Activated CD4-positive, alpha-beta T cell treated with anti-CD3 and anti-CD28 coated beads, Interleukin-2, amount 50 U/mL, for 16 hours (primary cell): ENCODE measurements at places on chromosomes 5 and 9.

DNA sequence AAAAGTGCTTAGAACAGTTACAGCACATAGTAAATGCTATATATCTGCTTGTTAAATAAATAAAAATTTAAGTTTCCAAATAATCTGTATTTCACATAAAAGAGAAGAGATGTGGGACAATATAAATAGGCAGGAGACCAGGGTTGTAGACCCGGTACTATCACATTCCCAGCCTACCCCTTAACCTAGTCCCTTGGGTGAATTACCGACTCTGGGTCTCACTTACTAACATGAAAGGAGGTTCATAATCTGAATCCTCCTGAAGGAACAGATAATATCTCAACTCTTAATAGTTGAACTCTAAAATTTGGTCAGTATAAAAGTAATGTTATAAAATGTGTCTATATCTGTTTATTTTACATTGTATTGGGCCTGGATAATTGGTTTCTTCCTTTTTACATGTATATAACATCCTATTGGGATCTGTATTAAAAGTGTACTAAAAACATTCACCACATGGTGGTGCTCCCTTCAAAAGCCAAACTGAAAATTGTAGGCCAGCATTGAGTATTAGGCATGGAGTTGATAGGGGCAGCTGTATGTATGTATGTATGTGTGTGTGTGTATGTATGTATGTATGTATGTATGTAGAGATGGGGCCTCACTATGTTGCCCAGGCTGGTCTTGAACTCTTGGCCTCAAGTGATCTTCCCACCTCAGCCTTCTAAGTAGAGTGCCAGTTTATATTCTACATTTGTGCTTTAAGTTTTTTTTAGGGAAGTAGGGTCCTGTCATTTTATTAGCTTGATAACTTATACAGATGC is 64.2 kb upstream of the ABL1 start:
- peak; percentile 46 for DNase-seq

DNA sequence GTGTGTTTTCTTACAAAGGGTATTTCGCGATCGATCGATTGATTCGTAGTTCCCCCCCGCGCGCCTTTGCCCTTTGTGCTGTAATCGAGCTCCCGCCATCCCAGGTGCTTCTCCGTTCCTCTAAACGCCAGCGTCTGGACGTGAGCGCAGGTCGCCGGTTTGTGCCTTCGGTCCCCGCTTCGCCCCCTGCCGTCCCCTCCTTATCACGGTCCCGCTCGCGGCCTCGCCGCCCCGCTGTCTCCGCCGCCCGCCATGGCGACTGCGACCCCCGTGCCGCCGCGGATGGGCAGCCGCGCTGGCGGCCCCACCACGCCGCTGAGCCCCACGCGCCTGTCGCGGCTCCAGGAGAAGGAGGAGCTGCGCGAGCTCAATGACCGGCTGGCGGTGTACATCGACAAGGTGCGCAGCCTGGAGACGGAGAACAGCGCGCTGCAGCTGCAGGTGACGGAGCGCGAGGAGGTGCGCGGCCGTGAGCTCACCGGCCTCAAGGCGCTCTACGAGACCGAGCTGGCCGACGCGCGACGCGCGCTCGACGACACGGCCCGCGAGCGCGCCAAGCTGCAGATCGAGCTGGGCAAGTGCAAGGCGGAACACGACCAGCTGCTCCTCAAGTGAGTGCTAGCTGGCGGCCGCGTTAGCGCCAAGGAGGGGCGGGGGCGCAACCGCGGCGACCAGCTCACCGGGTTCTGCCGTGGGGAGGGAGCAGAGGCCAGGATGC is 480 bp downstream of the LMNB1 start:
- peak; percentile 59 for DNase-seq

DNA sequence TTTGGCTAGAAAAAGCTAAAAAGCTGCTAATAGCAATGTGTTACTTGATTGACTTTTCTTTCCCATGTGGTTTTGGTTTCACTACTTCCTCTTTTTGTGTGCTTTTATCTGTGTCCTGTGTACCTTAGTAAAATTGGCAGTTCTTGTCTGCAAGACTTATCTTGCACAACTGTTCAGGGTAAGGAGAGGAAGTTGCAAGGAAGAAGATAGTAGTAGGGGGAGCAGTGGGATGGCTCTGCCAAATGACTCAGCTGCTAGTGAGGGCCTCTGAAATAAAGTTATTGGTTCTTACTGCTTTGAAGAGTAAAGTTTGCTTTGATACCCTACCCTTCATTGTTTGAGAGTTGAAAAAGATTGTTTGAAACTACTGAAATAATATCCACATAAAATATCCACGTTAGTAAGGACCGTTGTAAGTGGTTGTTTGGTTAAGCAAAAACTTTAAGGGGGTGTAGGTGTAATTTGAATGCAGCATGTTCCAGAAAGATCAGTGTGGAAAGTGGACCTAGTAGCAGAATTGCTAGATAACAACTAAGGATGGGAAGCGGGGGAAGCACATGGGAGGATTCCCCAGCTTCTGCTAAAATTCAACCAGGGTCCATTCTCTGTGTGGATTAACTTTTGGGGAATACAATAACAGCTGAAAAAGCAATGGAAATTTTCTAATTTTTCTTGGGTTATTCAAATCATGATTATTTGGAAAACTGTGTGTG is 123.5 kb downstream of the SCAMP1 start:
- peak; percentile 8 for DNase-seq

GRCh38 chr5:176548967-176549444 is at the start of gene CDHR2:
Gene CDHR2 (plus strand): TSS chr5:176549342. CDS start chr5:176565353, 16,011 bp downstream.
- DNase-seq: no peak

- DNase-seq: no peak
These were observed 144.9 kb downstream of the BARX1 start for GRCh38 chr9:93810028-93810971.

- DNase-seq: no peak
These were observed 9.9 kb downstream of the C9orf85 start for GRCh38 chr9:71921190-71921814.

- DNase-seq: no peak
These were observed 29.8 kb upstream of the BNIP1 start for GRCh38 chr5:173114536-173114935.

DNA sequence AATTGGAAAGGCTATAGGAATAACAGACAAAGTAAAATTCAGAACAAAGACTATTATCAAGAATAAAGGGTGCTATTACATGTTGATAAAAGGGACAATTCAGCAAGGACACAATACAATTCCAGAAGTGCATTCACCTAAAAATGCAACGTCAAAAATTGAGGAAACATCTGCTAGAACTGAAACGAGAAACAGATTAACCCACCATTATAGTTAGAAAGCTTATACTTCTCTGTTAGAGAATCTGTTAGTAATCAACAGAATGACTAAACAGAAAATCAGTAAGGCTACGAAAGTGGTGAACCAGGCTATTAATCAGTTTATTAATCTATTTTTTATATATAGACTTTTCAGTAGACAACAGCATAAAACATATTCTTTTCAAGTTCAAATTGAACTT is 14.8 kb downstream of the FCN1 start:
- DNase-seq: no peak

DNA sequence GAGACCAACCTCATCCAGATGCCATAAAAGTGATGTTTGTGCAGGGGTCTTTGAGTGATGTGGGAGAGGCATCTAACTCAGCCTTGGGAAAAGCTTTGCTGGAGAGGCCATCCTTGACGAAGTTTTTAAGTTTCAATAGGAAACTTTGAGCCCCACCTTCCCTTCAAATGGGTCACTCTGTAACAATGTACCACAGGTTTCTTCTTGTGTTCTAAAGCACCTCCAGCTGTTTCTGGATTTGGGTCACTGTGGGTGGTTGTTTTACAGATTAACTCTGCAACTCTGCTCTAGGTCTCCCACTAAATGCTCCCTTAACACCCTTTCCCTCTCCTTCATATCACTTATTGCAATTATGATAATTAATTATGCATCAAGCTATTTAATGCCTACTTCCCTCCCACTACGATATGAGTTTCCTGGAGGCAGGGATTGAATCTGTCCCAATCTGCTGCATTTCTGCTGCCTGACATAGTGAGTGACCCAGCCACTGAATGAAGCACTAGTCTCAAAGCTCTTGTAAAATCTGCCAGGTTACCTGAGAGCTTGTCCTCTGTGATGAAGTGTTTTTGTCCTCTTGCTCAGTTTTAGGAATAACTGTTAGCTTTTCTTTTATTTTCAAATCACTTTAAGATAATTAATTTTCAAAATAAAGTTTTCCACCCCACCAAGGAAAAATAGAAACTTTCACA is 60.5 kb upstream of the PUM3 start:
- DNase-seq: no peak
